ENCODE measurements at places on chromosomes 7 and 10.

DNA sequence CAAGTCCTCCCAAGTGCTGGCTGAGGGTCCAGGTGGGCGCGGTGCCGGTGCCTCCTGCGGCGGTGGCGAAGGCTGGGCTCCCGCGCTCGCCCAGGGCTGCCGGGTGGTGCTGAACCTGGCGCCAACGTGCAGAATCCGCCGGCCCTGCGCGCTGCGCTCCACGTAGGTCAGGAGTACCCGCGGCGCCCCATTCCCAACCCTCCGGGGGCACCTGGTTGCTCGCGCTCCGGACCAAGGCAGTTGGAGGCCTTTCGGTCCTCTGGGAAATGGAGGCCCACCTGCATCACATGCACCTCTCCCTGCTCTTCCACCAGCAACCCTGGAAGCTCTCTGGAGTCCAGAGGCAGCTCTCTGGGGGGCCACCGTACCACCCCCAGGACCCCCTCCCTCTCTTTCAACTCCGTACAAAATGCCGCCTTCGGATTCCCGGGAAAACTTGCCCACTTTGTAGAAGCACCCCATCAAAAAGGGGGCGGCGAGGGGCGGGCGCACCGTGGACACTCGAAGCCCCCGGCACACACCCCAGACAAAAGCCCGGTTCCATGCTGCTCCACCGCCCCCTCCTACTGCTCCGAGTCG, 745 bp downstream of the SLC16A9 start:
- no peak for DNase-seq

- no peak for DNase-seq
Observed at GRCh38 chr10:14624600-14624999, 150.1 kb downstream of the FAM107B start.

DNA sequence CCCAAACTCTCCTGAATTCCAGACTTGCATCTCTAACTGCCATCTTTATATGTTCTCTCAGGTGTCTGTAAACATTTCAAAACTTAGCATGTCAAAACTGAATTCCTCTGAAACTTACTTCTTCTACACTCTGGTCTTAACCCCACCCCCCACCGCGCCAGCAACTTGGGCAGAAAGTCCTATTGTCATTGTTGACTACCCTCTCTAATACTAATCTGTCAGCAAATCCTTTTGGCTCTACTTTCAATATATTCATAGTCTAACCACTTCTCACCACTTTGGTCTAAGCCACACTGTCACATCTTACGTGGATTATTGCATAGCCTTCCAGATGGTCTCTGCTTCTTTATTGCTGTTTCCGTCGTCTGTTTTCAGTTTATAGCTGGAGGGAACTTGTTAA, 86.6 kb downstream of the AHCYL2 start:
- no peak for DNase-seq

- no peak for DNase-seq
Observed at GRCh38 chr10:30034433-30035137, 24.8 kb downstream of the JCAD start.

GRCh38 chr7:78716876-78717275, 736.6 kb downstream of the MAGI2 start:
- DNase-seq: no peak

DNA sequence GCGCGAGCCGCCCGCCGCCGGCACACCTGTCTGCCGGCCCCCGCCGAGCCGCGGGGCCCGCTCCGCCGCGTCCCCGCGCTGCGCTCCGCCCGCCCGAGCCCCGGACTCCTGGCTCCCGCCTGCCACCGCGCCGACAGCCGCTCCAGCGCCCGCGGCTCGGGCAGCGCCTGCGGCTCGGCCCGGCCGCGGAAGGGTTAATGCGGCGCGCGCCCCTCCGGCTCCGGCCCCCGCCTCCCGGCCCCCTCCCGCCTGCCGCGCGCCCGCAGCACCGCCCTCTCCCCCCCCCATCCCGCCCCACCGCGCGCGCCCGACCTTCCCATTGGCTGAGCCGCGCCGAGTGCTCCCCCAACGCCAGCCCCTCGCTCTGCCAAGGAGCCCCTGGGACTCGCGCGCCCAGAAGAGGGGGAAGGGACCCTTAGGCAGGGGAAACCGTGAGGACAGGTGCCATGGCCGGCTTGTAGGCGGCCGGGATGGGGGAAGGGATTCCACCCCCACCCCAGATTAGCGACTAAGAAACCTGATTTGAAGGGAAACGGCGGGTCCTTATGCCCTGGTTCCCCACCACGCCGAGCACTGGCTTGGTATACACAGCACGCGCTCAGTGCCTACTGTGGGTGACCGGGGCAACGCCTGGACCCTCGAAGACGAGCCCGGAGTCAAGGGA, at the start of gene KCNH2:
Gene KCNH2, minus strand, starts transcription at position 196 of the 664 bp plus-strand sequence. CDS start 408 bp downstream, outside the sequence.
- peak; percentile 70 for DNase-seq

- DNase-seq: no peak
Observed at GRCh38 chr7:106205621-106206222, 79.1 kb downstream of the NAMPT start.

Data from dorsolateral prefrontal cortex (tissue), 122 donors.